ENCODE measurements at places on chromosomes 5 and 9.

- DNase-seq: no peak
Observed at GRCh38 chr9:87184956-87185642, 237.8 kb upstream of the GAS1 start.

- no peak for DNase-seq
Observed at GRCh38 chr9:76652894-76653293, 111.3 kb upstream of the PCA3 start.

- no peak for DNase-seq
Observed at GRCh38 chr5:176692326-176692725, 45.0 kb downstream of the TSPAN17 start.

DNA sequence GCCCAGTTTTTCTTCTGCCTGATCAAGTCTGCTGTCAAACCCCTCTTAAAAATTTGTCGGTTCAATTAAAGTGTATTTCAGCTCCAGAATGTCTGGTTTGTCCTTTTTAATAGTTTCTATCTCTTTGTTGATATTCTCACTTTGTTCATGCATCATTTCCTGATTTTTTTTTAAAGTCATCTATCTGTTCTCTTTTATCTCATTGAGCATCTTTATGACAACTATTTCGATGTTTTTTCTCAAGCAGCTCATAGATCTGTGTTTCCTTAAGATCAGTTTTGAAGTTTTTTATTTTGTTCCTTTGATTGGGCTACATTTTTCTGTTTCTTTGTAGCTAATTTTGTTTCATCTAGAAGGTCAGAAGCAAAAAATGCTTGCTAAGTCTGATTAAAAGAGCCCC lies 53.7 kb downstream of the FGD3 start:
- no peak for DNase-seq

DNA sequence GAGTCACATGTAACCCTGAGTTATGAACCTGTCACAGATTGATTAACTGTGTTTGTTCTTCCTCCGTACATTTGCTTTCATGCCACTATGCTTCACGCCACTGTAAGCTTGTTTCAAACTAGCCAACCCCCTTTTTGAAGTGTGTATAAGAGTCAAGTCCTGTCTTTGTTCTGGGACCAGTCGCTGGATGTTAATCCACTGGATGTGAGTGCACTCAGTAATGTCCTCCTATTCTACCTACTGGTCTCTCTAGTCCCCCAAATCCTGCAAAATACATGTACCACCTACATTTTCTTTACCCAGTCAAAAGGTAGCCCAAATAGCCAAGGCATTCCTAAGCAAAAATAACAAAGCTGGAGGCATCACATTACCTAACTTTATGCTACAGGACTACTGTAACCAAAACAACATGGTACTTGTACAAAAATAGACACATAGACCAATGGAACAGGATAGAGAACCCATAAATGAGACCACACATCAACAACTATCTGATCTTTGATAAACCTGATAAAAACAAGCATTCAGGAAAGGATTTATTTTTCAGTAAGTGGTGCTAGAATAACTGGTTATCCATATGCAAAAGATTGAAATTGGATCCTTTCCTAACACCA lies 1139.1 kb upstream of the SEMA6A start:
- no peak for DNase-seq

- no peak for DNase-seq
Observed at GRCh38 chr9:94593459-94594345, at the start of gene FBP2. Gene FBP2, minus strand, starts transcription at chr9:94593824. Its CDS starts 98 bp downstream, at chr9:94593726.

DNA sequence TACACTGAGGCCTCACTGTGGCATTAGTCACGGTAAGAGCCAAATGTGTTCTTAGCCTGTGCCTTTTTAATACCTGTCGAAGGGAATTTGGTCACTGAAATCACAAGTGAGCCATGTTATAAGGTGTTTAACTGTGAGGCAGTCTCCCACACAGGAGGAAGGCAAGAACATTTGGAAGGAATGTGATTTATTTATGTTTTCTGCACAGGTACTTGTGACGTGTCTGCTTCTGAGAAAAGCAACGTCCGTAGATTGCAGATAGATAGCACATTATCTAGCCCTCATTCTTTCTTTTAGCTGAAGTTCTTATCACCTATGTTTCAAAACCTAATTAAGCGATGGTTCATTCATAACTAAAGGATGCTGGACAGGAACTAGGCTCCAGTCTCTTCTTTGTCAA lies 19.0 kb upstream of the SMARCA2 start:
- no peak for DNase-seq

- no peak for DNase-seq
Observed at GRCh38 chr5:168847511-168848073, 268.4 kb upstream of the PANK3 start.

DNA sequence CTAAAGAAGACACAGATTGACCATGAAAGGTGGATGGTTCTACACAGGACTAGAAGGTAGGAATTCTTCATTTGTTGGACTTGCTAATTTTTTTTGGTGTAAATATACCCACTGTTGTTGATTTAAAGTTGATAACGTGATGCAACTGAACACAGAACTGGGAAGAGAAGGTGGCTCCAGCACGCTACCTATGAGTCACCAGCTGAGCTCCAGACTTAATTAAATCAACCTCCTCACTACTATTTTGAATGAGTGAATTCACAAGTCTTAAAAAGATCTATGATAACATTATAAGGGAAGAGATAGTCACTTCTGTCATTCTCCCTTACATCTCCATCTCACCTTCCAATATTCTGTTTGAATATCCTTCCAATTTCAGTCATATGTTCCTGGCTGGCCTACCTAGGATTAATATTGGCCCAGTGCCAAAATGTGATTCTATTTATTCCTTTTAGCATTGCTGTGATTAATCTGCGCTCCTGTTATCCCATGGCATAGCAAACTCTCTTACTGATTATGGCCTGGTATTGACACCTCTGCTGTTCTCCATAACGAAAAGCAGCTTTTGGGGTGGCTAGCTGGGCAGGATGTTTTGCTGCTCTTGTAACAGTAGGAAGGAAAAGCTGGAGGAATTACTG lies 135.9 kb upstream of the CCDC152 start:
- DNase-seq: no peak

- DNase-seq: no peak
Observed at GRCh38 chr9:130129432-130130061, 42.7 kb upstream of the NCS1 start.

DNA sequence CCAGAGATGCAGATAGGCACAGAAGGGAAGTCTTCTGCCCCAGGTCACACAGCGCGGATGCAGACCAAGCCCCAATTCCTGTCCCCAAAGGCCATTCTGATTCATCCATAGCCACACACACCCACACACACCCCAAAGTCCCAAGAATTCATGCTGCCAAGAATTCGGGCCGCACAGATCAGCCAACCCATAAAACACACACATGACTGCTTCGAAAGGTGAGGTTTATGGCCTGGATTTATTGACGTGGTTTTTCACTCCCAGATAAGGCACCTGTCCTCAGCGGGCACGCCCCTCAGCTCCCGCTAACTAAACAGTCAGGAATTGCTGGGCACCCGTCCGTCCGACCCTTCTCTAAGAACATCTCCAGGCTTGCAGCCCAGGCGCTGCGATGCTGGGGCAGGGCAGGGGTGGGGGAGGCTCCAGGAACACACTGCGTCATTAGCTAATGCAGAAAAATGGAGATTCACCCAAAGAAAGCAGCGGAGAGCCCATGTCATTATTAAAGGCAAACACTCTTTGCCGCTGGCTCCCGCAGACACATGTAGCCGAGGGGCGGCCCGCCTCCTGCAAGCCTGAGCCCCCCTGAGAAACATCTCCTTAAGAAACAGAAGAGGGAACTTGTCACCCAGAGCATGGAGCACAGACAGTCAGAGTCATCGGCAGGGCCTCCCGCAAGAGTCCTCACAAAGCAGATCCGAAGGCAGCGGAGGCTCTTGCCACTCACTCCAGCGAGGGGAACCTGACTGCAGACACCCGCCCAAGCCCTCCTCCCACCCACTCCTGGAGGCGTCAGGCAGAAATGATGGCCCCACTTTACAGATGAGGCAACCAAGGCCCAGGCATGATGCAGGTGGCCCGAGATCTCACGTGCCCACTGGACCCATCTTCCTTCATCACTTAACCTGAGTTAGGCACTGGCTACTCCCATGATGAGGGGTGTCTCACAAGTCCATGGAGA lies 19.9 kb downstream of the VAV2 start:
- no peak for DNase-seq

GRCh38 chr5:111194925-111195324 lies 29.3 kb upstream of the CAMK4 start:
- no peak for DNase-seq

DNA sequence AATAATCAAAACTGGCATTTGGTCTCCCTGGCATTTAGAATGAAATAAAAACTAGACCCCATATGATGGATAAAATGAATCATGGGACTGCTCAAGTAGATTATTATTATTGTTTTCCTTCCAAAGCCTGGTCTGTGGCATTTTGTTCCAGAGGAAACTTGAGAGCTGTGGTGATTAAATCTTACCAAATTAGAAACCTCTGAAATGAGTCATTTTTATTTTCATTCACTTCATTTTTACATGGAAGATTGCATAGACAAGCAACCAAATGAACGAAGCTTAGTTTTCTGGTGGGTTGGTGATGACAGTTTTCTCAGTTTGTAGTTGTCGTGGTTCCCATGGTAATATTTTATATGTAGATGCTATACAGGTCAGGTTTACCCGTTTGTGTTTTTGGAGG lies 23.4 kb downstream of the PAM start:
- DNase-seq: no peak

GRCh38 chr5:126363658-126364057 lies 59.6 kb upstream of the GRAMD2B start:
- DNase-seq: no peak

DNA sequence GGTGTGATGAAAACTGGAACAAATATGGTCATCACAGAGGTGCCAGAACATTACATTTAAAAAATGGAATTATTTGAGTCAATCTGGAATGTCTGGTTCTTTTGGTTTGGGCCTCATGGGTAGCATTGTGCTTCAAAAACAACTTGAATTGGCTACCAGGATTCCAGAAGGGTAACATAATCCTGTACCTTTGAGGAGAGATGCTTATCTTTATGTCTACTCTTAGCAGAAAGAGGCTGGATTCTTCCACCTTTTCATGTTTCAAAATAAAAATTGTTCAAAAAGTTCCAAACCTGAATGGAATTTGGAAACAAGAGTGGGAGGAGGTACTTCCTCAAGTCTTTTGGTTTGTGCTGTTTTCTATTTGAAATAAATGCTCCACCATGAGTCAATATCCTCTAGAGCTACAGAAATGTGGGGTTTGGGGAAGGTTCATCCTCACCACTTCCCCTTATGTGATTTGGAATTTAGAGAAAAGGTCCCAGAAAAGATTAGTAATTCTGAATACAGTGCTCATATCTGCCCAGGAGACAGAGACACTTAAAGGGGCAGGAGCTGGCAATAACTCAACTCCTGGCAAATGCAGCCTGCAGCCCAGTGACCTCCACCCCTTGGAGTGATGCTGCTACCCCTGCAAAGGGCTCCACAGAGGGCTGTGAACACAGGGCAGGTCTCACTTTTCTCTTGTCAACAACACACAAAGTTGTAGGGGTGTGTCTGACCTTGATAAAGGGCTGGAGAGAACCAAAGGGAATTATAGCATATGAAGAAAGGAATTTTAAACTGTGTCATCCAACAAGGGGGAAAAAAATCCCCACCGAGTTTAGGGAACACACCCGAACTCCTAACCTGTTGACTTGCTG lies 272.8 kb downstream of the CWC27 start:
- no peak for DNase-seq

DNA sequence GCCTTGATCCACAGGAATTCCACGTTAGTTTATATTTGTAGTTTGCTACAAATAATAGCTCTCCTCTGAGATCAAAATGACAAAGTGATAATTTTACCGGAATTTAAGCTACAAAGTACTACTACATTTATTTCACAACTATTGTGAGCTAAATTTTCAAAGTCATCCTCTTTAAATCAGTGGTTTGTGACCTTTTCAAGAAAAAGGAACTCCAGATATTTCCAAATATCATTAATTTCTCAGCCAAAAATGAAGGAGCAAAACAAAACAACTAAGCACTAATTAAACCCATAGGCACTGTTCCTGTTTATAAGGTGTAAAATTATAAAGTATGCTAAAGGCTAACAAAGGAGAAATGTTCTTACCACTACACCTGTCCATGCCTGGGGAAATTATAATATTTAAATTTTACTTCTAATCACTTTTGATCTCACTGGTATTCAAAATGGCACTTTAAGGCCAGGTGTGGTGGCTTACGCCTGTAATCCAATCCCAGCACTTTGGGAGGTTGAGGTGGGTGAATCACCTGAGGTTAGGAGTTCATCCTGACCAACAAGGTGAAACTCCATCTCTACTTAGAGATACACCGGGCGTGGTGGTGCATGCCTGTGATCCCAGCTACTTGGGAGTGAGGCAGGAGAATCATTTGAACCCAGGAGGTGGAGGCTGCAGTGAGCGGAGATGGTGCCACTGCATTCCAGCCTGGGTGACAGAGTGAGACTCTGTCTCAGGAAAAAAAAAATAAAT lies 77.5 kb downstream of the CEMIP2 start:
- no peak for DNase-seq

DNA sequence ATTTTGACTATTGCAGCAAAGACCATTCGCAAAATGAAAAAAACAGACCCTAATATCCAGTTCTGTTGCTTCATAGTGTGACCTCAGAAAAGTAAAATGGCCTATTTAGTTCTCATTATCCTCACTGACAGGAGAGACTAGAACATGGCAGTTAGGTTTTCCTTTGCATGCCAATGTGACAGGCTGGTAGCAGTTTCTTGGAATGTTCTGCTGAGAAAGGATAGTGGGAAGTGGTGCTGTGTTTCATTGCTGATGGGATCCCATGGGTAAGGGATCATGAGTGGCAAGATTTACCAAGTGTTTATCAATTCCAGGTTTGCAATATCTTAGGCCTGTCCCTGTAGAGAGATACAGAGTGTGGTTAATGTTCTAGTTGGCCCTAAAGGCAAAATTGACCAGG lies 88.5 kb downstream of the ACER2 start:
- no peak for DNase-seq

- no peak for DNase-seq
Observed at GRCh38 chr9:28951945-28952344, 1378.7 kb upstream of the C9orf72 start.

- no peak for DNase-seq
Observed at GRCh38 chr5:158471535-158471924, 612.6 kb upstream of the CLINT1 start.
